ENCODE measurements at places on chromosomes 1 and 21.

DNA sequence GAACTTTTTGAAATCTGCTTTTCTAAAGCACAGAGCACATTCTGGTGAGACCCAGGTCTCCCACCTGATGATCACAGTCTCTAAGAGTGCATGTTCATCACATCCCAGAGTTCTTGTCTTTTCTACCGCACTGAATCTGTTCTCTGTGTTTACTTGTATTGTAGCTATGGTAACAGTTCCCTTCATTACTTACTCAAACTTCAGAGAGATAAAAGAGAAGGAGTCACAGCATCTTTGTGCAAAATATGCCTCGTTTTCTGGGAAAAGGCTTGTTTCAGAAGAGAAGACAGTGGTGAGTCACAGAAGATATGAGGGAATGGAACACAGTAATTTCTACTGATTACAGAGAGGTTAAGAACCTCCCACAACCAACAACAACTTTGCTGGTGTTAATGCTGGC is 580.6 kb downstream of the PLA2G4A start:
- no peaks in the 10 kb centered on the region for H3K36me3 ChIP-seq

- H3K36me3 ChIP-seq, result no peaks in the 10 kb centered on the region
- DNase-seq, result no peak
- no peaks in the 10 kb centered on the region for H3K27me3 ChIP-seq
- no peak overlapping the region for H3K4me3 ChIP-seq
Observed at GRCh38 chr1:158246650-158247049, 7.6 kb upstream of the CD1A start.

DNA sequence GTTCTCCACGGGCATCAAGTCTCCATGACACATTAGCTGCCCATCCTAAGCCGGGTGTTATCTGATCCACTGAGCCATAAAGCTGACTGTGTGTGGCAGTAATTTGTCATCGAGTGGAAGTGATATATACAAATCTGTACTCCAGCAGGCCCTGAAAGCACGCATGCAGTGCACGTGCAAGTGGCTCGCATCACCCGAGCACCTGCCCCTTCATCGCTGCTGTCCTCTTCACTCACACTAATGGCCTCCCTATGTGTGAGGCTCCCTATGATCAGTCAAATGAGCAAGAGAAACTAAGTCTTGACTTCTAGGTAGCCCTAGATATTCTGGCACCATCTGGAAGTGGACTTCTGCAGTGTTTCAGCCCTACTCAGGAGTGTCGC is 248.6 kb downstream of the MATN1 start:
- DNase-seq, result no peak
- no peak overlapping the region for H3K27ac ChIP-seq
- H3K36me3 ChIP-seq, result no peaks in the 10 kb centered on the region
- H3K4me3 ChIP-seq, result no peak overlapping the region
- H3K27me3 ChIP-seq, result no peaks in the 10 kb centered on the region
- H3K4me1 ChIP-seq, result no peaks in the 10 kb centered on the region

DNA sequence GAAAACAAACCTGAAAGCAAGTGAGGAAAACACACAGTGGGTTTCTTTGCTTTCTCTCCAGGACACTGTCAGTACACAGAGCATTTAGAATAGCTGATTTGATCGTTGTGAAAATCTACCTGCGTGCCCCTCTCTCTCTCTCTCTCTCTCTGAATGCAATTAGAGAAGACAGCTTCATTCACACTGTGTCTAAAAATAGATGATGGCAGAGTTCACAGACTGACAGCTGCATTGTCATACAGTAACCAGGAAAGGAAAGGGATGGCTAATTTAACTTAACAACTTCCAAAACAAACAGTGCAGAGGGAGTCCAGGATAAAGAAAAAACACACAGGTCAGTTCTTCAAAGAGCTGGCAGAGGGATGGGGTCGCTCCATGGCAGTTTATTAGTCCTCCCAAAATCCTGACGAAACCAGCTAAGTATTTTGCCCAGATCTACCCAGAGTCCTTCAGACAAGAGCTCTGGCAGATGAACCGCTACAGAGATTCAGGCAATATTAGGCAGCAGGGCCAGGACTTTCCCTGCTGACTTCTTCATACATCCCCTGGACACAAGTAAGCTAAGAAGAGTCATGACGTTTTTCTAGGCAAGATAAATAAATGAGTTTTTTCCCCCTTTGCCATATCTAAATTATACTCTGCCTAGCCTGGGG is 58.9 kb downstream of the WLS start:
- H3K36me3 ChIP-seq, result peaks cover 12% of the 10 kb centered on the region
- no peak for DNase-seq
- H3K27me3 ChIP-seq, result no peaks in the 10 kb centered on the region
- H3K4me1 ChIP-seq, result peaks cover 16% of the 10 kb centered on the region

All from trophoblast cell (in vitro differentiated cells and primary cell).